ENCODE measurements at places on chromosomes 7 and 10.
A peak's percentile ranks its signal among the peaks of the same experiment; 100 is the strongest.

DNA sequence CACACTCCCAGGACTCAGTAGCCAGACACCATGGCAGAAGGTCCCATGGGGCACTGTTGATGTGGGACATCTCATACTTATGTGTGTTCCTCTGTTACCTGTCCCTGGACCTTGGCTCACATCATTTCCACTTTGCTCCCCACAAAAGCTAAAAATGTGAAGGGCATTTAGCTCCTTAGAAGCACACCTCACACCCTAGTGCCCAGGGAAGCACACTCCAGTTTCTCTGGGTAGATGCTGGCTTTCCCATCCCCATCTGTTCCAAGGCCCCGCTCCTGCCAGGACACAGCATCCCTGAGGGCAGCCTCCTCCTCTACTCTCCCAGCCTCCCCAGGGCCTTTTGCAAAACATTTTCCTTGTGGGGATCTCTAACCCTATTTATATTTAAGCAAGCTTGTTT, 572.4 kb upstream of the MGMT start:
- DNase-seq = no peak

DNA sequence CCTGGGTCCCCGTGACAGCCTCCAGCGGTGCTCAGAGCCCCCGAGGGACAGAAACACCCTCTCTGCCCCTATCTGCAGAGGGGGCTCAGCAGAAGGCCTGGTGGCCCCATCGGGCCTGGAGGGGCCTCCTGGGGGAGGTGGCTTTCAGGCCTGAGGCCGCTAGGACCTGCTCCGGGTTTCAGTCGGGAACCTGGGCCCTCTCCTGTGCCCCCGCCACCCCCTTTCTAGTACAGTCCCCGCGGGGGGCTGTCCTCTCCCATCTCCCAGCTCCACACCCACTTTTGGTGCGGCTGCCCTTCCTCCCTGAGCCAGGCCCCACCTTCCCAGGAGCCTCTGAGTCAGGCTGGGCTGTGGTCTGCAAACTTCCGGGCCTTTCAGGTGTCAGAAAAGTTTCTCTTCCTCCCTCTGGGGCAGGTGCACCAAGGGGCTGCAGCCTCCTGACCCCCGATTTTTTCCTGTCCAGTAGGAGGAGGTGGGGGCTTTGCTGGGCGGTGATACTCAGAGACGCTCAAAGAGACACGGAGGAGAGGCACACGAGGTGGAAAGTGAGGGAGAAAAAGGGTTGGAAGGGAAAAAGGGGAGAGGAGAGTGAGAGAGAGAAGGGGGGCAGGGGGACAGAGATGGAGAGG, 692 bp downstream of the CARD11 start:
- DNase-seq = peak; percentile 52

GRCh38 chr10:13271552-13272163, 28.2 kb downstream of the PHYH start:
- DNase-seq = peak; percentile 73

DNA sequence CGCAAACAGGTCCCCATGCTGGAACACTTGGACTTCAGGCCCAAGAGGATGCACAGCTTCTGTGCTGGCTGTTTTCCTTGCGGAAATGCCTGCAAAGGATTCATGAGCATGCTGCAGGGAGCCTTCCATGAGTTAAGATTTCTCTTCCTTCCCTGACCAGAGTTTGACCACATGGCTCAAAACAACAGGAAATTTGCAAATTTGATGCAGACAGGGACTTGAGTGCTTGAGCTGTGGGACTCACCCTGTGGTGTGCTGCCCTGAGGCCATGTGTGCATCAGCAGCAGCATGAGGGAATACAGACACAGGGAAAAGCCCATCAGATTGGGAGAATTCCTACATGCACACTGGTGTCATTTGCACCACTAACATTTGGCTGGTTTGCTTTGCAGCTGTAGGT, 195.4 kb downstream of the CDC14C start:
- no peak for DNase-seq

DNA sequence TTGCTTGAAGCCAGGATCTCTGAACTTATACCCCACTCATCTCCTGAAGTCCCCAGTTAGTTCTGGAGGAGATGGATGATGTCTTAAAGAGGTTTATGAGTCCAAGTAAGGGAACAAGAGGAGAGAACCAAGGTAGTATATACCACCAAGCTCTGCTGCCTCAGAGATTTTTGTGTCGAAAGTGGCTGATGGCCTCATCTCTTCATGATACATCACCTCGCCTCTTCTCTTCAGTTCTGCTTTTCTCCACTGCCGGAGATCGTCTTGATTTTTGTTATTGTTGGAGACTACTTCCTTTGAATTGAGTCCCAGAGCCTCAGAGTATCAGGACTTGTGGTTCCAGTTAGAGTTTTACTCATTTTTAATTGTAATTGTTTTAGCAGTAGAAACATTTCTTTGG, 1.9 kb downstream of the VTI1A start:
- DNase-seq = no peak

DNA sequence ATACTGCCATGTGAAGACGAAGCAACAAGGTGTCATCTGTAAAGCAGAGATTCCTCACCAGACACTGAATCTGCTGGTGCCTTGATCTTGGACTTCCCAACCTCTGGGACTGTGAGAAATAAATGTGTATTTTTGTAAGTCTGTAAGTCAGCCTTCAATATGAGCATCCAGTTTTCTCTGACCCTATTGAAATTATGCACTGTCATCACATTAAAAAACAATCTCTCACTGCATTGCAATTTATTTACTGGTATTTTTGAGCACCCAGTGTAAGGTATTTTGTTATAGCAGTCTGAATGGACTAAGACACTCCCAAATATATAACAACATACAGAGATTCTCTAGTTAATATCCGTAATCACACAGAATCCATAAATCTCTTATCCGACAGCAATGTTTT, 77.5 kb upstream of the CDK6 start:
- DNase-seq = no peak

Measured in natural killer cell (primary cell).